ENCODE measurements at places on chromosomes 7 and 10. TPM values are rescaled to one million over a fixed set of nuclear protein-coding genes. Genes with fewer than 3 reads are reported as not detected.
A peak's percentile ranks its signal among the peaks of the same experiment; 100 is the strongest.

Gene ADAM12
- total RNA-seq, result 0.64 TPM

Gene PAX4
- total RNA-seq, result 0.67 TPM

DNA sequence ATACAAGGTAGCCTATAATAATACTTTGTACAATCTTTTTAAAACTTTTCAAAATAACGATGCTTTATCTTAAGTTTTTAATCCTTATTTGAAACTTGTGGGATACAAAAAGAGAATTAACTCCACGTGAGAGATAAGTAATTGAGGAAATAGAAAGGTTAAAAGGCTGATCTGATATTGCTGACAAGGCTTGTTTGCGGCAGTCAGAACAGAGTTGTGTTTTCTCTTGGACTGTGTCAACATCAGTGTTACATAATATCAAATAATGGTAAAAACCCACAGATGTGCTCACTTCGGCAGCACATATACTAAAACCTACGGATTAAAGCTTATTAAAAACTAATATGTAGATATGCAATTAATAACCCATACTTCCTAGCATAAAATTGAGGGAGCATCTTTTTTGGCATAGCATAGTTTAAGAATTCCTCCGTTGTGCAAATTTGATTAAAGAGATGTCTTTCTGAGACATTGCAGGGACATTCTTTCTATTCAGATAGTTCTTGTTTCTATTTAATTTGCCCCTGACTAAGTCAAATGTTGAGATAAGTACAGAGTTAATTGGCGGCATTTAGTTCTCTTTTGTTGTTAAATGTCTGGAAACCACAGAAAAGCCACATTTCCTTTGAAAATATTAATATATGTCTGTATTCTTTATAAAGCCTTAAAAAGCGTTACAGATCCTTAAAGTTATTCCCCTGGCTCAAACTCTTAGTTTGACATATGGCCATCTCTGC is 63.3 kb downstream of the FAM185A start:
- H3K27me3 ChIP-seq, result no peaks in the 10 kb centered on the region
- no peaks in the 10 kb centered on the region for H3K4me1 ChIP-seq
- no peak overlapping the region for H3K4me3 ChIP-seq
- DNase-seq, result no peak

- DNase-seq, result no peak
- H3K27me3 ChIP-seq, result no peaks in the 10 kb centered on the region
- H3K27ac ChIP-seq, result no peak overlapping the region
- no peaks in the 10 kb centered on the region for H3K36me3 ChIP-seq
- no peaks in the 10 kb centered on the region for H3K4me1 ChIP-seq
Measured at GRCh38 chr7:12315049-12315448, 88.6 kb downstream of the VWDE start.

DNA sequence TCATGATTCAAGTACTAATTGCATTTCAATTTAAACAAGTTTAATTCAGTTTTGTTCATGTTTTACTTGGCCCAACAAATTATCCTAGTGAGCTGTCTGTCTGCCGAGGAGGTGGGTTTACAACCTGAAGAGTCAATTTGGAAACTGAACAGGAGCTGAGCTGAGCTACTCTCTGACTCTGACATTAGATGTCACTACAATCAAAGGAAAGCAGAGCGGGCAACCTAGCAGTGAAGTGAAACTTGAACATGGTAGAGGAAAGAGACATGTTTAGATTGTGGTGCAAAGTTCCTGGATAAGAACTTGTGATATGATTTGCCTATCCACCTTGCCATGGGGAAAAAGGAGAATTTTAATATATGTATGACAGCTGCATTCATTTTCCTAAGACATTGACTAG is 9.6 kb upstream of the AGR3 start:
- H3K27ac ChIP-seq, result no peak overlapping the region
- peak; percentile 58 for DNase-seq
- no peaks in the 10 kb centered on the region for H3K36me3 ChIP-seq
- H3K4me3 ChIP-seq, result no peak overlapping the region

DNA sequence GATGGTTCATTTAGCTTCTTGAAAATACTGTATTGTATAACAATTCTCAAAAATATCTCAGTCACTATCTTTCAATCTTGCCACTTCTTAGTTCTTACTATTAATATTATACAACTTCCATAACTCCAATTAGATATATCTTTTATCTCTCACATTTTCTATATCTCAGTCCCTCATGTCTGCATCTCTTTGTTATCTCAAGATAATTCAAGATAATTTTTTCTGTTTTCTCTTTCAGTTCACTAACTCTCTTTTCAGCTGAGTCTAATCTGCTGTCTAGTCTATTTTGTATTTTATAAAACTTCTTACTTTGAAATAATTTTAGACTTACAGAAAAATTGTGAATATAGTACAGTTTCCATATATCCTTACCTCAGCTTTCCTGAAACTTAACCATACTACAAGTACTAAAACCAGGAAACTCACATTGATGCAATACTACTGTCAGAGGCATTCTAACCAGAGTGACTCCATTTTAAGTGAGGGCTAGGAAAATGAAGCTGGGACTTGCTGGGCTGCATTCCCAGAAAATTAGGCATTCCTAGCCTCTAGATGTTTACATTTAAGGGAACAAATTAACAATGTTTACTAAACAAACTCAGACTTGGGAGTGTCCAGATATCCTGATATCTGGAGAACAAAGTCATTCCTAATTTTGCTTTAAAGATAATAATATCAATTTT is 38.4 kb downstream of the DNAJC1 start:
- no peak for DNase-seq
- no peaks in the 10 kb centered on the region for H3K27me3 ChIP-seq
- H3K4me1 ChIP-seq, result no peaks in the 10 kb centered on the region
- no peaks in the 10 kb centered on the region for H3K36me3 ChIP-seq

DNA sequence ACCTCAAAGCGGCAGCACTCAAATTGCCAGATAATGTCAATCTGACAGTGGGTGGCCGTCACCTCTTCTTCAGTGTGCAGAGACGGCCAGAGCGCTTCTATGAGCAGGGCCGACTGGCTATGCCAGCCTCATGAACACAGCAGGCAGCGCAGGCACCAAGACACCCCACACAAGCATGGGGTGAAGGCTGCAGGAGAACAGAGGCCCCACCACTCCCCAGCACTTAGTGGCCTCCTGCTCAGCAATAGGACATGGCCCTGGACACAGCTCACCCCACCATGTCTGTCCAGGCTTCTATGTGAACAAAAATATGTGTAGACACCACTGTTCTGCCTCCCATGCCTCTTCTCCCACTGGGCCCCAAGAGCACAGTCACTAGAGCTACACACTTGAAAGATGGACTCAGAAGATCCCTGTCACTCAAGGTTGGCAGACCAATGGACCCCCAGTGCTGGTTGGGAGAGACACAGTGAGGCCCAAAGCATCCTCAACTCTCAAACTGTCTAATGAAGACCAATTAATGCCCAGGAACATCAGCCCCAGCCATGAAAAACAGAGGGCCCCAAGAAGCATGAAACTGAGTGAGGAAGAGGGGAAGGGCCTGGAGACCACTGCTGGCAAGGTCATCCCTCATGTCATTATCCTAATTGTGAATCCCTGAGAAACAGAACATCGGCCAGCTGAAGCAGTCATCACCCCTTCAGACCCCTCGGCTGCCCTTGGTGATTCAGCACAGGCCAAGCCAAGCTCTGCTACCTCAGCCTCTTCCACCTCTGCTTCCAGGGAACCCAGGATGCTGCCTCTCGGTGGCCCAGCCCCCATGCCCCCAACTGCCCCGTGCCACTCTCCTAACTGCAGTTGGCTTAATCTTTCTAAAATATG is 77.7 kb downstream of the GRID1 start:
- H3K36me3 ChIP-seq, result no peaks in the 10 kb centered on the region
- no peak overlapping the region for H3K4me3 ChIP-seq
- peak; percentile 9 for DNase-seq

DNA sequence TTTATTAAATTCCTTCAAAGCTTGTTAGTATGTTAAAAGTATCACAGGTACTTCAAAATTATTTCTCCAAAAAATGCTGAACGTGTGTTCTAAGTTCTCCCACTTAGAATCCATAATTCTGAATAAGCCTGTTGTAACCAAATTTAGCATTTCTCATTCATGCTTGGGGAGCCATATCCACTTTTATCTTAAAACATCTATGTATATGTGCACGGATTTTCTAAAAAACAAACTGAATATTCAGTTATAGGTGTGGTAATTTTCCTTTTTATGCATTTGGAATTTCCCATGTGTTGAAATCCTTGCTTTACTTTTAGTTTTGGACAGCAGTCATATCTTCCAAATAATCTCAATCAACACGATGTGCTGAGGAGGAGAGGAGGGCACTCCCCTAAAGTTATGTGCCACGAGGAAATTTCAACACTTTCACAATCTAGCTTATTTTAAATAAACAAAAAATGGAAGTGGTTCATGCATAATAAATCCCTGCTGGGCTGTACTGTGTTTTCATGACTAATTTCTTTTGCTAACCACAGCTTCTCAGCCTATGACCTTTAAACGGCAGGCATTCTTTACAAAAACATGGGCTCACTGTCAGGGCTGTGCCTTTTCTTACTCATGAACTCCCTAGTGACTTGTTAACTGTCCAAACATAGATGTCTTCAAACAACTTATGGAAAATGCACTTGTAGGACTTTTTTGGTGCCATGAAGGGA is 380.3 kb upstream of the SEMA3C start:
- H3K4me3 ChIP-seq, result no peak overlapping the region
- H3K27me3 ChIP-seq, result no peaks in the 10 kb centered on the region
- H3K27ac ChIP-seq, result no peak overlapping the region
- H3K36me3 ChIP-seq, result no peaks in the 10 kb centered on the region
- DNase-seq, result no peak
- H3K4me1 ChIP-seq, result no peaks in the 10 kb centered on the region

- H3K27ac ChIP-seq, result no peak overlapping the region
- no peaks in the 10 kb centered on the region for H3K27me3 ChIP-seq
Measured at GRCh38 chr7:83546586-83546985, 102.4 kb downstream of the SEMA3E start.

GRCh38 chr7:54825368-54825767 is 66.4 kb upstream of the SEC61G start:
- no peaks in the 10 kb centered on the region for H3K27me3 ChIP-seq

DNA sequence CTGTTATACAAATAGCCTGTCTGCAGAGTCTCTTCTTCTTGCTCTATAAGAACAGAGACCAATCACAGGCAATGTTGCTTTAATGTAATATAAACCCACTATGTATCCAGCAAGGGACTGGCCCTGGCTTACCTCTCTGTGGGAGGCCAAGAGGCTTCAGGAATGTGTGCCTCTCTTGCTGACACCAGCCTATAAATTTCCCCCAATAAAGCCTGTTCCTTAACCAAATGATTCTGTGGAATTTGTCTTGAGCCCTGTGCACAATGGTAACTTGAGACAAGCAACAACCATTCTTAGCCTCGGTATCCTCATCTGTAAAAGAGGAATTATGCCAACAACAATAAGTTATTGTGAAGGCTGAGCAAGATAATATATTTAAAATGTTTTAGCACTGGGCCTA is 563.7 kb downstream of the GRM8 start:
- H3K27ac ChIP-seq, result no peak overlapping the region
- no peak for DNase-seq
- no peaks in the 10 kb centered on the region for H3K4me1 ChIP-seq
- H3K27me3 ChIP-seq, result no peaks in the 10 kb centered on the region

GRCh38 chr7:85567983-85568382 is 381.1 kb upstream of the SEMA3D start:
- H3K4me3 ChIP-seq, result no peak overlapping the region
- no peak overlapping the region for H3K27ac ChIP-seq
- H3K4me1 ChIP-seq, result no peaks in the 10 kb centered on the region
- DNase-seq, result no peak
- H3K27me3 ChIP-seq, result no peaks in the 10 kb centered on the region
- no peaks in the 10 kb centered on the region for H3K36me3 ChIP-seq

DNA sequence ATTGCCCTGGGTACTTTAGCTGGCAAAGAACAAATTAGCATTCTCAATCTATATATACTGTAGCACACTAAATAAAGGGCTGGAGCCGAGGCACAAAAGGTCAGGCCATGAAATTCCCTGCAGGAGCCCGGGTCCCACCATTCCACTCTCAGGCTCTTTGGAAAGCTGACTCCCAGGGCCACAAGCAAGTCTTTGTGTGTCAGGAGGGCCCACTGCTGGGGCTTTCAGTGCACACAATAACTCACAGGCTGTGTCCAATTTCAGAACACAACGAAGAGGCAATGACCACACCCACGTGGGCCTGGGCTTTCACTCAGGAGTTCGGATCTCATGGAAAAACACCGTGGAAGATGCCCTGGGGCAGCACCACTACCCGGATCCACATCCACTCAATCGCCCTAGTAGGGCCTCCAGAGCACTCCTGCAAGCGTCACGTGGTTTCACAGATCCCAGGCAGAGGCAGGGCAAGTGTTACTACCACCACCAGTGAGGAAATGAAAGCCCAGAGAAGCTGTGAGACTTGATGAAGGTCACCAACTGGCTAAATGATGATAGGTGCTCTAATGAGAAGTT is 60.3 kb downstream of the COBL start:
- no peaks in the 10 kb centered on the region for H3K36me3 ChIP-seq
- H3K4me1 ChIP-seq, result peaks cover 5% of the 10 kb centered on the region
- no peak overlapping the region for H3K4me3 ChIP-seq
- DNase-seq, result peak; percentile 42
- peak overlapping the region; percentile 40 for H3K27ac ChIP-seq
